ENCODE measurements at places on chromosomes 7 and 10.

DNA sequence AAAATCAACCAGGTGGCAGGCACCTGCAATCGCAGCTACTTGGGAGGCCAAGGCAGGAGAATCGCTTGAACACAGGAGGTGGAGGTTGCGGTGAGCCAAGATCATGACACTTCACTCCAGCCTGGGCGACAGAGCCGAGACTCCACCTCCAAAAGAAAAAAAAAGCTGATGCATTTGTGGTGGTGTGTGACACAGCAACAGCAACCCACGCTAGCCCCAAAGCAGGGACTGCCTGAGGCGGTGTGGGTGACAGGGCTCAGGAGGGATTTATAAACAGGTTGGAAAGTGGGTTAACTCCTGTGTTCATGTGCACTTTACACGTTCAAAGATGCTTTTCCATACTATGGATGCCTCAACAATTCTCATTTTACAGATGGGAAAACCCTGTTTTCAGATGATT lies 395.9 kb upstream of the PODXL start:
- no peak for DNase-seq

DNA sequence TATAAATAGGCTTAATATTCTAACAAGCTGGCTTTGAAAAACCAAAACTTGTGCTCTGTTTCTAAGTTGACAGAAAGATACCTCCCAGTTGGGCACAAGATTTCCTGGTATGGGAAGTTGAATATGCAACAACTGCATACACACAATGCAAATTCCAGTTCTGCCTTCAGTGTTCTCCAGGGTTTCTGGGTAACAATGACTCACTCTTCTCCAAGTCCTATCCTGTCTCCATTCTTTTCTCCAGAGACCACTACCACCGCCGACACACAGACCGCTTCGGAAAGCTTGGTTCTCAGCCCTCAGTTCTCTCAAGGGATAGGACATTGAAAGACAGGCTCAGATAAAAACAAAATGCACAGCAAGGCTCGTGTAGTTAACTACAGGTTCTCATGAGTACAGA lies 12.2 kb downstream of the PDE1C start:
- DNase-seq, result no peak

DNA sequence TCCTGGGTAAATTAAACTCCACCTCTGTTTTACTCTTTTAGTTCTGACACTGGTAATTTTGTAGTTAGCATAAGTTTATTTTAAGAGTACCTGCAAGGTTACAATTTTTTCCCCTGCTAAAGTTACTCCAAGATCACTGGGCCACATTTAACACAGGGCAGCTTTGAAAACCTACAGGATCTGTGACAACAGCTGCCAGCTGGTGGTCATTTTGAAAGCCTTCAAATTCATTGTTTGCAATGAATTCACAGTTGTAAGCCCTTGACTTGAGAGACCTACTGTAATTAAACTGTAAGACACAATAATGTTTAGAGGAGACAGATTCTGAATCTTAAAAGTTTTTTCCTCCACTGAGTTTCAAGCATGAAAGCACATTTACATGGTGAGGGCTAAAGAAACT lies 129.6 kb downstream of the CNOT4 start:
- DNase-seq, result no peak

- DNase-seq, result no peak
Observed at GRCh38 chr10:71651428-71651827, 68.2 kb downstream of the C10orf105 start.

DNA sequence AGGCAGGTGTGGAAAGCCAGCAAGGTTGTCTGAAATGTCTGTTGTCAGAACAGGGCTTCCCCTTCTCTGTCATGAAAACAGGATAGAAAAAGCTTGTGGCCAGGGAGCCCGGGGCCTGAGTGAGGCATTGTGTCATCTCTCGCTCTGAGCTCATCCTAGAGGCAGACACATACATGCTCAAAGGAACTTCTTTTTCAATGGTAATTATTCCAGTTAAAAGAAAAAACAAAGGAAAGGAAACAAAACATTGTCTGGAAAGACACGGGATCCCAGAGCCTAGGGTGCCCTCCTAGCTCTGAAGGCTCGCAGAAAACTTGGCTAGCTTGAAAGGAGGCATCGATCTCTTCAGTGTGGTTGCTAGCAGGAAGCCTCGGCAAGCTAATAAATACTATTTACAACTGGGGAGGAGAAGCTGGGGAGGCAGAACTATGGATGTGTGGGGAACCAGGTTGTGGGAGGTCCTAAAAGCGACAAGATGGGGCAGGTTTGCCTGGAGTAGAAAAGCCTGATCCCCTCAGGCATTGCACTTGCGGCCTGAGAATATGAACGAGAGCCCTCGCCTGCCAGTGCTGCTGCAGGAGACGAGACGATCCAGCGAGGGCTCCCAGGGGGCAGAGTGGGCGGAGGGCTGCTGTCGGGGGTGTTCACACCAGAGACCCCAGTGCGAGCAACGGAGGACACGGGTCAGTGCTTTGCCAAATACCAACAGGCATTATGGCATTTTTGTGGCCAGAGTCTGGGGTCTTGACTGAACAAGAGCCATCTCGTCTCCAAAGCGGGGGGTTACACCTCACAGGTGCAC lies 32.8 kb upstream of the DGKI start:
- no peak for DNase-seq

GRCh38 chr10:7520507-7521485 lies 110.0 kb upstream of the SFMBT2 start:
- DNase-seq, result no peak

DNA sequence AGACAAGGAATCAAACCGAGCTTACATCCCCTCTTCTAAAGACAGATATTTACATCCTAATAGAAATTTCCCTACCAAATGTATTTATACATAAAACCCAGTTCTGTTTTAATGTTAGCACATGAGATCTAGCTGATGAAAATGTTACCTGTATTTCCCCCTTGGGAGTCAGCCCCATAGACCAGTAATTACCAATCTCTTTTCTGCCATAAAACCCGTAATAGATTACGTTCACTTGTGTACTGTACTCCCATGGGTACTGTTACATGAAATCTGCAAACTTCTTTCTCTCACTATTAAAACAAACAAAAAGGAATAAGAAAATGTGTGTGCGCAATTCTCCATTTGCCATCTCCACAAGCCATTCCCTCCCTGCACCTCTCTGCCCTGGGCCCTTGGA lies 450.9 kb downstream of the CALN1 start:
- no peak for DNase-seq

DNA sequence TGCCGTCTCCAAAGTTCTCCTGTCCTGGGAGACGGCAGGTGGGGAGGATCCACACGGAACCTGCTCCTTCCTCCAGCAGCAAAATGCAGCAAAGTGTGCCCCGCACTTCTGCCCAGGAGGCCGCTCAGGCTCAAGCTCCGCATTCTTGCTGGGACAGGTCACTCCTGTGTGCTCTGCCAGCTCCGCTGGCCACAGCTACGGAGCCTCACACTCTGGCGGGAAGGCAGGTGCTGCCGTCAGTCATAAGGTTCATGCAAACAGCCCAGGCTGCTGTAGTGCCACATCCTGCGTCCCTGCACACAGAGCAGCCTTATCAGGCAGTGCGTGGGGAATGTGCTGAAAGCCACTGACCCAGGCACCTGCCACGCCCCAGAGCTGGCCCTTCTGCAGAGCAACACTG lies 22.4 kb downstream of the ADGRA1 start:
- peak; percentile 72 for DNase-seq

- DNase-seq, result peak; percentile 95
Observed at GRCh38 chr10:86756511-86757112, at the start of gene BMPR1A. Gene BMPR1A (plus strand): TSS chr10:86756619. CDS start chr10:86876019, 119,400 bp downstream.

GRCh38 chr10:62044566-62044965 lies 143.1 kb downstream of the ARID5B start:
- no peak for DNase-seq

DNA sequence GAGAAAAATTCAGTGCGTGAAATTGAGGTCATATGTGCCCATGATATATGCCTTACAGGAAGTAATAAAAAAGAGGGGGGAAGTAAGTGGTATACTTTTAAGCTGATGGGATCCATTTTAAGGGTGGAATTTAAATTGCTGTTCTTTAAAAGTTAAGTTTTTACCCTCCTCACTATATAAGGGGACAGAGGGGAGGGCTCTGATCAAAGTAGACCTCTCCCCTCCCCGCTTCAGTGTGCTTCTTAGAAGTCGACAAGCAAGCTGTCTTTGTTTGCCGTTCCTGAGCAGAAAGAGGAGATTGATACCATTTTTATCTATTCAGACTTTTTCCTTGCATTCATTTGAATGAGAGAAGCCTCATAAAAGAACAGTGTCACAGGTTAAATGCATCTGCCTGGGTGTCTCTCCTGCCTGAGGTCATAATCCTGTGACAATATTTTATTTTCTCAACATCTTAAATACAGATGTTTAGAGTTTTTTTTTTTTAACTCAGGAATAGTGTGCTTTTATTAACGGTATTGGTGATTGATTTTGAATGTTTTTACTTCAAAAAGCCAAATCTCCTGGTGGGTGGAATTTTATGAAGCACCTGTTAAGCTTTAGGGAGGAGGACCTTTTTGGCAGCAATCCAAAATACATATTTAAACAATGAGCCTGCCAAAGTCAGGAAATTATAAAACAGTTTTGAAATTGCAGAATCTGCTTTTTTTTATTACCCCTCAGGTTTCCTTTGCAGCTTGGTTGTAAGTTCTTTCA lies 141.7 kb downstream of the KAT6B start:
- DNase-seq, result no peak

DNA sequence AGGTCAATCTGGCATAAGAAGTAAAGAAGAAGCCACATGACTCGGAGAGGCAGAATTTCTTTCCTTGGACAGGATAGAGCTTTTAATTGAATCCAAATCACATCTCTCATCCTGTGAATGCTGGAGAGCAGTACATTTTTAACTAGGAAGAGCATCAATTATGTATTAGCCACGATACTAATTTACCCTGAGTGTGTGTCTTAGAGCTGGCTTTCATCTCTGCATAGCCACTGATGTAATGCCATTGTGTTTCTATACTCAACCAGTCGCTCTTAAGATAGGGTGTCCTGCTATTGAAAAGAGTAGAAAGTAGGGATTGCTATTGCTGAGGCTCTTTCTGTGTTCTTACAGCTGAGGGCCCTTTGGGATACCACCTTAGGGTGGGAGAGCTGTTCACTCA lies 280.3 kb downstream of the AUTS2 start:
- no peak for DNase-seq

DNA sequence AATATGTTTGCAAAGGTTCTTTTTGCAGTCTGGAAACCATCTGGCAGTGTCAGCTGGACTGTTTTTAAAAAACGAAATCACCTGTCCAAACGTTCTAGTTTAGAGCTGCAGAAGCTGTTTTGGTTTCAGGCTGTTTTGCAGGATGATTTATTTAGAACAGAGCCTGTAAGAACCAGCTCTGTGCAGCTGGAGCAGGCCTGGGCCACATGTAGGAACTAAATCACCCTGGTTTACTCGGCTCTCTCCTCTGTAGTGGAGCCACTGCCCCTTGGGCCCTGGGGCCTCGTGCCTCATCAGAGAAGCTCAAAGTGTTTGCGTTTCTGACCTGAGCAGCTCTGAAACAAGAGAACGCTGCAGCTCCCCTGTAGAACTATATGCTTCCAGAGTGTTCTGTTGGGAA lies 142.5 kb downstream of the ACTR3B start:
- no peak for DNase-seq

DNA sequence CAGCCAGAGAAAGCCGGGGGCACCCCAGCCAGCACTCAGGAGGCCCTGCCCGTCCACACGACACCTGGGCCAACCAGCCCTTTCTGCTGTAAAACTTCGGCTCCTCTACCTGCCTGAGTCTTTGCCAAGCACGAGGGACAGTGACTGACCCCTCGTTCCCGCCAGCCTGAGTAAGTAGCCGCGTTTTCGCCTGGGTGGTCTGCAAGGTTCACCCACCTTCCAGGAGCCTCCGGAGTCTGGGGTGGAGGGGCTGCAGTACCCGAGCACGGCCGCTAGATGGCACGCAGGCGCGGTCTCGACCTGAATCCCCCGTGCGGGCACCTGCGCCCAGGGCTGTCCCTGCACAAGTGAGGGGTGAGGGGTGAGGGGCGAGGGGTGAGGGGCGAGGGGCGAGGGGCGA lies 192.7 kb downstream of the PTPRN2 start:
- DNase-seq, result peak; percentile 76

- DNase-seq, result no peak
Observed at GRCh38 chr7:155342313-155342712, 44.6 kb downstream of the INSIG1 start.

- DNase-seq, result no peak
Observed at GRCh38 chr7:142231716-142232115, 26.1 kb downstream of the PRSS58 start.

DNA sequence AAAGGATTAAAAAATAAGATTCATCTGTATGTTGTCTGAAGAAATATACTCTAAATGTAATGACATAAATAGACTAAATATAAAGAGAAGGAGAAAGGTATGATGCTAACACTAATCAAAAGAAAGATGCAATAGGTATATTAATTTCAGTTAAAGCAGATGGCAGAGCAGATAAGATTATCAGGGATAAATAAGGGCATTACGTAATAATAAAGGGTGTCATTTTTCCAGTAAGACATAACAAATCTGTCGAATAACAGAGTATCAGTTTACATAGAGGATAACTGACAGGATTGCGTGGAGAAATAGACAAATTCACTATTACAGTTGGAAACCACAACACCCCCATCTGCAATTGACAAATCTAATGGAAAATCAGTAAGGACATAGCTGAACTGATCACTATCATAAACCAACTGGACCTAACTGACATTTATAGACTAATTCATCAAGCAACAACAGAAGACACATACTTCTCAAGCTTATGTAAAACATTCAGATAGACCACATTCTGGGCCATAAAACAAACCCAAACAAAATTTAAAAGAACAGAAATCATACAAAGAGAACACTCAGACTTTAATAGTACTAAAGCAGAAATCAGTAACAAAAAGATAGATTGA lies 384.1 kb upstream of the COBL start:
- DNase-seq, result no peak

GRCh38 chr10:71972746-71973695 lies 8.8 kb downstream of the CHST3 start:
- no peak for DNase-seq

GRCh38 chr7:7651479-7651878 lies 10.9 kb downstream of the UMAD1 start:
- no peak for DNase-seq

GRCh38 chr10:27908231-27908630 lies 90.6 kb downstream of the ODAD2 start:
- DNase-seq, result no peak

DNA sequence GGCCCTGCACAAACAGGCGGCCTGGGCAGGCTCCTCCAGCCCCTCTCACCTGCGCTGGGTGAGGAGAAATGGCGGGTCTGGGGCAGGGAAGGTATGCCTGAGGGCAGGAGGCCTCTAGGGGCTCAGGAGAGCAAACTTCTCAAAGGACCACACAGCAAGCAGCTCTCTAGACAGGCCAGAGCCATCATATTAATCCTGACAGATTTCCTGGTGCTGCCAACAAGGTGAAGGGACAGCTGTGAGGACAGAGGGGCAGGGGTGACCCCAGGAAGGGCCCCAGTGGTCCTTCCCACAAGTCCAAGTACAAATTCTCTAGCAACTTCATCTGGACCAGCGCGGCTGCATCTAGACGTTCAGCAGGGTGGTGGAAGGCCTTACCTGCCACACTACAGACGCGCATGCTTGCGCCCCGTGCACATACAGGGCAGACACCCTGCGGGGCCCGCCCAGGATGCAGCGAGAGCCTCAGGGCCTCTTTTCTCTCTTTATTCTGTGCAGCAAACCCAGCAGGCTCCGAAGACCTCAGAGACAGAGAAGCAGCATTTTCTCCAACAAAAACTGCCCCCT lies 62.1 kb downstream of the ZRANB1 start:
- DNase-seq, result peak; percentile 49

- DNase-seq, result no peak
Observed at GRCh38 chr7:22477876-22478450, 22.0 kb downstream of the STEAP1B start.
